ENCODE measurements at places on chromosomes 2 and 18.

- DNase-seq = no peak
Observed at GRCh38 chr2:20400306-20400705, 46.6 kb upstream of the RHOB start.

- no peak for DNase-seq
Observed at GRCh38 chr18:75307530-75307929, 96.9 kb downstream of the TSHZ1 start.

DNA sequence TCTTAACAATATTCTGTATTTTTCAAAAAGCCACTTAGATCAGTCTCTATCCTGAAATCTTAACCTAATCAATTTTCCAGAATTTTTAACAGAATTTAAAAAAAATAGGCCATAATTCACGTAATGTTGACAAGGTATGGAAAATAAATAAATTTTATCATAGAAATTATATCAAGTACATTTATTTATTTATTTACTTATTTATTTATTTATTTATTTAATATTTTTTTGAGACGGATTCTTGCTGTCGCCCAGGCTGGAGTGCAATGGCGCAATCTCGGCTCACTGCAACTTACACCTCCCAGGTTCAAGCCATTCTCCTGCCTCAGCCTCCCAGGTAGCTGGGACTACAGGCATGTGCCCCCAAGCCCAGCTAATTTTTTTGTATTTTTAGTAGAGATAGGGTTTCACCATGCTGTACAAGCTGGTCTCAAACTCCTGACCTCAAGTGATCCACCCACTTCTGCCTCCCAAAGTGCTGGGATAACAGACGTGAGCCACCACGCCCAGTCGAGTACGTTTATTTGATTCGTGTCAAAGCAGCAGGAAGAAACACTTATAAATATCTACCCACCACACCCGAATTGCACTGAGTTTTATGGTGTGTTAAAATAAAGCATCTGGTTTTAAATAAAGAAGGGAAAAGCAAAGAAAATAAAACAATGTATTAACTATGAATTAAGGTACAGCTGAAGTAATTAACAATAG is 60.1 kb downstream of the DSC3 start:
- no peak for DNase-seq

DNA sequence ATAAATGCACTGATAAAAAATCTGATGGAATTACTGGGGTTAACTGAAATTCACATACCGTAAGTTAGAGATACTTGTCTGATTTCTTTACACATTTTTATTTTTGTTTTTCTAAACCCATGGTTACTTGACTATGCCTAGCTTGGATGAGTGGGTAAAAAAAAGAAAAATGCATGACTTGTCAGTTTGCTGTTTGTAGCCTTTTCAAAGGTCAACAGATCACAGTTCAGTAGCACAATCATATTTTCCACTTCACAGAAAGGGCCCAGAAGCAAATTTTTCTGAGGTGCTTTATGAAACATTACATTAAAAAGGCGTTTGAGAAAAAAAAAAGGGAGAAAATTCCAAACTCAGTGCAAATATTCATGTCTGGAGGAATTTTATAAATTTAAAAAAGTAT is 16.4 kb downstream of the SLC16A14 start:
- no peak for DNase-seq

DNA sequence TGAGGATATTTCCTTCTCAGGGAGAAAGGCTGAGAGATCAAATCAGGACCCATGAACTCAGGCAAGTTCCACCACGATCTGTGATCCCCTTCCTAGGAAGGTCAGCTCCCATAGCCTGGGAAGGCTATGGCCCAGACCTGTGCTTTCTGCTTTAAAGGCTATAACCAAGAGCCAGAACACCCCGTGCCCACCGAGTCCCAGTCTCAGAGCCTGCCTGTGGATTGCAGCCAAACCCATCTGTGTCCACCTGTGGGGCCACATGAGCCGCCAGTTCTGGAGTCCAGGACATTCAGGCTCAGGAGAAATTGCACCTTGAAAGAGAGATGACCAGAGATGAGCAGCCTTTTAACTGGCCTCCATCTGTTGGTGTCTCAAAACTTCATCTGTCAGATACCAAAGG is 46.9 kb downstream of the MAL start:
- DNase-seq = no peak

GRCh38 chr2:127733816-127734537 is 32.7 kb downstream of the SFT2D3 start:
- no peak for DNase-seq

DNA sequence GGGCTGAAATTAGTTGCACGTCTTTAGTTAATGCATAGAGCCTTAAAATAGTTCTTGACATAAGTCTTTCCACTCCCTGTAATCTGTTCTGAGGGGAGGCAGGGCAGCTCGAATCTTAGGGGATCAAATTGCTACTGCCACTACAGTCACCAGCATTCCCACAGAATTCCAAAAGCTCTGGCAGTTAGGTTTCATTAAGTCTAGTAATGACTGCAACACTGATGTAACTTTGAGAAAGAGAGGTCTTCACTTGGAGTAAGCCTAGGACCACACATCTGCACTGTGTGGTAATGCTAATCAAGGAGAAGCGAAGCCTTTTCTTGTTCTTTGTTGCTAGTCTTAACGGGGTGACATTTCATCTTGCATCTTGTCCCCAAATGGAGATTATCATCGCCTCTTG is 19.3 kb upstream of the NCK2 start:
- DNase-seq = no peak

GRCh38 chr18:39521164-39521563 is 1955.6 kb upstream of the CELF4 start:
- no peak for DNase-seq

DNA sequence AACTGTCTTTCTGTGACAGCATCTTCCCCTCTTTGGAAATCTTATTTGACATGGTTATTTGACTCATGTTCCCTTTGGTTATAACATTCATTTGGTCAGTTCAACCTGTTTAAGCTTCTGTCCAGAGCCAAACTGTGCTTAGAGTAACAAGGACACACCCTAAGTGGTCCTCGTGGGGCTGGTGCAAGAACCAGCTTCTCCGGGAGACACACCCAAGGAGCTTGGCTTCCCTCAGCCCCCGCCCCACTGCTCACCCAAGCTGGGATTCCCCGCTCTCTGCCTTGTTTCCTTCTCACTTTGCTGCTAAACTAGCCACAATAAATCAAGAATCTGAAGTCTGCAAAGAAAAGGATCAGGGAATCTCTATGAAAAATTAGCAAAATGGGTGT is 1.4 kb downstream of the SCYGR3 start:
- no peak for DNase-seq

- DNase-seq = no peak
Observed at GRCh38 chr18:52499644-52500043, 159.6 kb downstream of the DCC start.

- DNase-seq = no peak
Observed at GRCh38 chr2:164069540-164069939, 333.7 kb upstream of the FIGN start.

- no peak for DNase-seq
Observed at GRCh38 chr2:145028101-145028920, 508.4 kb upstream of the ZEB2 start.

DNA sequence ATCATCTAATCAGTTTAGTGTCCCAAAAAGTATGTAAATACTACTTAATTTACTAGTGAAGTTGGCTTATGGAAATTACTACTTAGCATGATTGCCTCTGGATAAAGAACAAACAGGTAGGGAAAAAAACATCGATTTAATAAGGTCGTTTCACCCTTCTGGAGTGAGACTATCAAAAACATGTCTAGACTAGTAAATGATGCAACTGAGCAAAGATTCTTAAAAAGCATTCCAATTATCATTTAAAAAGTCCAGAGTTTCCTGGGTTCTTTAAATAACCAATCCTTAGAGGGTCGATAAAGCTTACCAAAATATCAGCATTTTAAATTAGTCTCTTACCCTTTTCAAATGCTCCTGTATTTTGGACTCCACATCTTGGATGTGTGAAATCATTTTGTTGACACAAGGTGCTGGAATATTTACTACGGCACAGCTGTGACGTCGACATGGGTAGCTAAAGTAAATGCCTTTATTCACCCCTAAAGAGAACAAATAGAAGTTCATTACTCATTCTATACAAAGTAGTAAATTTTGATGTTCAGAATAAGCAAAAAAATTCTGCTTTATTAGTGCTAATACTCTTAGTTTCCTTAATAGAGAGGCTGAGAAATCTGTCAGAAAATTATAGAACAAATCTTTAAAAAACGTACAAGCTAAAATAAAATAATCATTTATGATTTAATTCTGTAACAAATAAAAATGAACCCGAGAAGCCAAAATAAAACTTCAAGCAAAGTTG is 70.6 kb downstream of the CCDC178 start:
- no peak for DNase-seq

GRCh38 chr2:73999881-74000597 is 15.3 kb downstream of the TET3 start:
- DNase-seq = no peak

DNA sequence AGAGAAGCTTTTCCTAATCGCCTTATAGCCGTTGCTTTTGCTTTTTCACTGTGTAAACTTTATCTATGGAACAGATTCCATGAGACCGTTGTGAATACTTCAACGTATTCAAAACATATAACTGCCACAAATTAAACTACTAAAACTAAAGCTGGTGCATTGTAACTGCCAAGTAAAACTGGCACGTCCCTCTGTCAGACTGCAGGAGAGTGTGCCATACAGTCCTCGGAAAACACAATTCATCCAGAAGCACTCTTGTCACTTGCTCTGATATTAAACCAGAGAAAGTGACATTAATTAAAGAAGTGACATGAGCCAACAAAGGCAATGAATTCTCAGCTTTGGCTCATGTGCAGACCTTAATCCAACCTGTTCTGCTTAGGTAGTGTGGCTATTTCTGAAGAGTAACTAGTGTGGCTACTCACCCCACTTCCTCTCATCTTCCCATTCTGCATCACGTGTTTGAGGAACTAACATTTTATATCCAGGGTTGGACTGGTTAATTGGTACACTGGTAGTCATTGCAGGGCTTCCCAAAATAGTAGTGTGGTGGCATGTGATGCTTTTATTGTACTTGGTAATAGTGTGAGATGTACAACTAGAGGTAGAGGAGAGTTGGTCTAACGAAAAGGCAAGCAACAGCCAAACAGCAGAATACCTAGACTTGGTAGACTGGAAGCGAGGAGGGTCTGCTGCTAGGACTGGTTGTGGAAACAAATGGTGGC is 9.7 kb downstream of the VRK2 start:
- DNase-seq = no peak

DNA sequence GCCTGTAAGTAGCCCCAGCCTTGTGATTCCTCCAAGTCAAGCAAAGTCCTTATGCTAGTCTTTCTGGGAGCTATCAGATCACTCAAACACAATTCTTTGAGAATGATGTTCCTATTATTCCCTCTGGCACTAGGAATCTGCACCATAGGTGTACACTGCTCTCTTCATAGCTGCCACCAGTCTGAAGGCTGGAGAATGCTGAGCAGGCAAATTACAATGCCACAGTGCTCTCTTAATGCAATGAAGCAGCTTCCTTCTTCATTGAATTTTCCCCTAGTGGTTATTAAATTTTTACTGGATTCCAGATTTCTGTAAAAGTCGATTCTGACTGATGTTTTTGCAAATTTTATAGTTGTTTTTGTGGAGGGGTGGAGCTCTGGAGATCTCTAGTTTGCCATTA is 84.8 kb downstream of the CCDC178 start:
- no peak for DNase-seq

Data from stimulated activated CD8-positive, alpha-beta memory T cell treated with anti-CD3 and anti-CD28 coated beads, Interleukin-4, amount 100 ng/mL, for 1 hour (primary cell).